ENCODE measurements at places on chromosomes 11 and 22.

GRCh38 chr11:48028914-48029680 lies 48.7 kb downstream of the PTPRJ start:
- DNase-seq = no peak

GRCh38 chr22:27857443-27857842 lies 55.9 kb upstream of the MN1 start:
- DNase-seq = no peak

DNA sequence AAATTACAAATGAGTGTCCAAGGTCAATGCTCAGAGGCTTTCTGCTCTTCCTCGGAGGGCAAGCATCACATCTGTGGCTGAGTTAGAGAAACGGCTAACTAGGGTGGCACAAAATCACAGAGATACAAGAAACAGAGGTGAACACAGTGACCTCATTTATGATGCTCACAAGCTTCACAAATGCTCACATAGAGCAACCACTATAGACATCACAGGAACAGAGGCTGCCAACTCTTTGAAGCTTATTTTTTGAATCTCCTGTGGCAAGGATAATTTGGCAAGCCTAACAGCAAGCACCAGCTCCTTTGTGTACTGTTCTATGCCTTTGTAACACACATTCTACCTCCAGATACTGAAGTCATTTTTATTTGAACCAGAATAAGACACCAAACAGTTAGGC lies 416.5 kb upstream of the DDI1 start:
- no peak for DNase-seq

DNA sequence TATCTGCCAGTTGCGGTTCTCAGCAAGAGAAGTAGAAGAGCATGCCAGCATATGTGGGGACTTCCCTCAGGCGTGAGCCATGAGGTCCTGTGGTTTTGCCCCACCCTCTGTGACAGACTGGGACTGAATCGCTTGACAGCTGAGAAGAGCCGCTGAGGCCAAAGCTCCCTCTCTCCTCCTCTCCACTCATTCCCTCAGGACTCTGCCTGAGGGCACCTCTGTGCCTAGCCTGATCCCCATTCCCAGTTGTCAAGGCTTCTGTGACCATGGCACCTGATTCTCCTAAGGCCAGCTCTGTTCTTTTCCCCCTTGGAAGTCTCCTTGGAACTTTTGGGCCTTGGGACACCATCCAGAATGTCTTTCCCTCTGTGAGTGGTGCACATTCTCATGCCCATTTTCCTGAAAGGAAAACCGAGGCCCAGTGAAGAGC lies 27.0 kb downstream of the ART5 start:
- no peak for DNase-seq

DNA sequence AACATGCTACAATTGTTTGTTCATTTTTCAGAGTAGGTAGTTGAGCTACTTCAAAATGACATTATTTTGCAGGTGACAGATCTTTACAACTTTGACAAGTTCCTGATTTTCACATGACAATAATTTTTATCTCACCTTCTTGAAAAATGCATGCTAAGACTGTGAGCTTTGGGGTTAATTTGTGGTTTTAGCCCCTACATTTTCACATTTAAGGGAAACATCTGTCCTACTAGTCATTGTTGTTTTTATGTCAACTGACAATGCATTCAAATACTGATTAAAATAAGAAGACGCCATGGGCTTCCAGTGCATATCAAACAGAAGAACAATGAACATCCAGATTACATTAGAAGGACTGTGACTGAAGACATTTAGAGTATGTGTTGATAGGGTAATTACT lies 1470.8 kb upstream of the TENM4 start:
- no peak for DNase-seq

GRCh38 chr11:75470476-75471080 lies 37.6 kb upstream of the KLHL35 start:
- DNase-seq = no peak

DNA sequence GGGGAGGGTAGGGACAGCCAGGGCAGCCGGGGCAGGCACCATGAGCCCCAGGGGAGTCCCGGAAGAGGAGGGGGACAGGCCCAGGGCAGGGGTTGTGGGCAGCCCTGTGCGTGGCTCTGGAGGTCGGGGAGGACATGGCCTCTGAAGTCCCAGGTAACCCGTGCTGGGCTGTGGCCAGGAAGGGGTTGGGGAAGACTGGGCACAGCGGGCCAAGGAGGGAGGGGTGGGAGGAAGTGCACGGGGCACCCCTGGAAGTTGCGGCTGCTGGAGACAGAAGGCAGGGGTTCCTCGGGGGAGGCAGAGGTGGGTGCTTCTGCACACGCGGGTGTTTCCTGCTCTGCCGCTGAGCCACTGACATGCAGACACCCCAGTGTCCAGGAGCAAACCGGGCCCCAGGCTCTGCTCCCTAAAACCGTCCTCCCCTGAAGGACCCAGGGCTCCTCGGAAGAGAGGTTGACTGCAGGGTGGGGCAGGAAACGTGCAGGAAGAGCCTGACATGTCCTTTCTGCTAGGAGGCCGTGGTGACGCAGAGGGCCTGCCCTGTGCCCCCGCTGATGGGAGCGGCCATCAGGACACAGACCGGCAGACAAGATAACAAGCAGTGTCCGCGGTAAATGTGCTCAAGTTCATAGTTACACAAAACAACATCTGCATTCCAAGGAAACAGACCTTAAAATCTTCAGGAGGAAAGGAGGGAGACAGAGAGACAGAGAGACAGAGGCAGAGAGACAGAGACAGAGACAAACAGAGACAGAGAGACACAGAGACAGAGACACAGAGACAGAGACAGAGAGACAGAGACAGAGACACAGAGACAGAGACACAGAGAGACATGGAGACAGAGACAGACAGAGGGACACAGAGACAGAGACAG lies 5.7 kb downstream of the TNNI2 start:
- no peak for DNase-seq

- no peak for DNase-seq
Observed at GRCh38 chr22:42794551-42795510, 62.2 kb downstream of the ARFGAP3 start.

GRCh38 chr22:31055635-31056159 lies 25.4 kb upstream of the SMTN start:
- DNase-seq = no peak

DNA sequence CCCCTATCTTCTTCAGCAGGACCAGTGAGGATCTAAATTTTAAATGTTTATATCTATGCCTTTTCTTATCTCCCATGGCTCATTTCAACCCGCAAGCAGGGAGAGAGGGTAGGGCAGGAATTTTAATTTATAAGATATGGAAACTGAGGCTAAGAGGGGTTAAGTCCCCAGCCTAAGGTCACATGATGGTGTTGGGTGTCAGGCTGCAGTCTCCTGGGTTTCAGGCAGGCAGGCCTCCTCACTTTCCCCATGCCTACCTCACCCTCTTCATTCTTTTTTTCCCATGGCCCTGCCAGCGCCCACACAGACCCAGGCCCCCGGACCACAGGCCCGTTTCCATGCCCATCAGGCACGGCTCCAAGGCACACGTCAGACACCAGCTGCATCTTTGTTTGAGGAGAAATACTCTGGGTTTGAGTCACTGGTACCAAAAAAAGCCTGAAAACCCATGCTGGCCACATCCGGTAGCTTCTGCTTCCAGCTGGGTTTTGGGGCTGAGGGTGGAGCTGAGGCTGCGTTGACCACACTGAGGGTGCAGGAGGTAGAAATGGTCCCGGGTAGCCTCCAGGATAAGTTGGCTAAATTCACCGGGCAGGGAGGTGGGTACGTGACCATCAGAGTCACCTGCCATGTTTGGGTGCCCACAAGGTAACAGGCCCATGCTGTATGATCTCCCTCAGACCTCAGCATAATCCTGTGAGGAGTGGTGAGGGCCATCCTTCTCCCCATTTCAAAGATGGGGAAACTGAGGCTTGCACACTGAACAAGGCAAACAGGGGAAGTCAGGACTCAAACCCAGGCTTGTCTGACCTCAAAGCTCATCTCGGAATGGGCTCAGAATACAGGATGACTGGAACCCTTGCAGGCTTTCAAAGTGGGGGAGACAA lies 7.5 kb downstream of the CRYBB1 start:
- no peak for DNase-seq

GRCh38 chr22:46933040-46933930 lies 170.8 kb downstream of the TBC1D22A start:
- no peak for DNase-seq

- DNase-seq = no peak
Observed at GRCh38 chr11:103228807-103229206, 119.6 kb downstream of the DYNC2H1 start.

- DNase-seq = no peak
Observed at GRCh38 chr11:16825101-16825500, 86.7 kb downstream of the C11orf58 start.

- DNase-seq = no peak
Observed at GRCh38 chr22:36872084-36872483, 11.3 kb downstream of the NCF4 start.

DNA sequence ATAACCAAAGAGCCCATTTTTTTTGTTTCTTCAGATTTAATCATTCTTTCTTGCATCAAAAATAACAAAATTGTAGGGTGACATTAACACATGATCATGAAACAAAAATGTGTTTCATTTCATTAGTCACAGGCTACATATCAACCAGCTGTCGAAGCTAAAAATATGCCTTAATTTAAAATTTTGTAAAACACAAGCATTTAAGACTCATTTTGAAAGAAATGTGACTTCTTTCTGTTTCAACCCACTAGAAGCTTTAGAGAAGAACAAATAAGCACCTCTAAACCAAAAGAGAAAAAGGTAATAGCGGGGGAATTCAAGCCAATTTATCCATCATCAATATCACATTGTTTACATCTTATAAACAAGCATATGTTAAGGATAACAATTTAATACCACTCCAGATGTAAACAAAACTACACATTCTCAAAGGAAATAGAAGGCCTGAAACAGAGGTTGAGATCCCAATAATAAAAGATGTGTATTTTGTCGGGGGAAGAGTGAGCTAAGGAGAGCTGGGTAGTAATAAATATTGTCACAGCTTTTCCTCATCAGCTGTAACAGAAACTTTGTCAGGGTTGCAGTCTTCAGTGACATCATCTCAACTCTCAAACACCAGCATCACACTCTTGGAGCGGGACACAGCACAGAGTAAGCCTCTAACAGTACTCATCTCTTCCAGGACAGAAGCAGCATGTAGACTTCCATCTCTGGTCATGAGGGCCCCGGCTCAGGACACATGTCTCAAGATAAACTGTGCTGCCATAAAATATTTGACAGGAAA lies 42.0 kb downstream of the ALG9 start:
- no peak for DNase-seq

DNA sequence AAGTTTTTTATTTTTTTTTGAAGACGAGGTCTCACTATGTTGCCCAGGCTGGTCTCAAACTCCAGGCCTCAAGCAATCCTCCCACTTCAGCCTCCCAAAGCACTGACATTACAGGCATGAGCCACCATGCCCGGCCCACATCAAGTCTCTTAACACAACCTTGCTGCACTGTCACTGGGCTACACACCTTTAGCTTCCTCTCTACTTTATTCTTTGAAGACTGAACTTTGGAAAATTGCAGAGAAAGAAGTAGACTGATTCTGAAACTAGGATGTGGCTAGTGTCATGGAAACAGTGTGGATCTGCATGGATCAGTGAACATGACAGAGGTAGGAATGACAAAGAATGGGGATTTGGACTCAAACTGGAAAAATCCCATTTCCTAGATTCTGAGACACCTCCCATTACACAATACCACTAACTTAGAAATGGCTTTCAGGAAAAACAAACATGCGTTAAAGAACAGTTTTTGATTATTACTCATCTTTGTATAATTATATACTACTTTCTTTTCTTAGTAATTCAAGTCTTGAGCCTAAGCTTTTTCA lies 99.6 kb upstream of the SPON1 start:
- DNase-seq = no peak

GRCh38 chr22:42363892-42364291 lies 68.3 kb downstream of the NFAM1 start:
- no peak for DNase-seq

DNA sequence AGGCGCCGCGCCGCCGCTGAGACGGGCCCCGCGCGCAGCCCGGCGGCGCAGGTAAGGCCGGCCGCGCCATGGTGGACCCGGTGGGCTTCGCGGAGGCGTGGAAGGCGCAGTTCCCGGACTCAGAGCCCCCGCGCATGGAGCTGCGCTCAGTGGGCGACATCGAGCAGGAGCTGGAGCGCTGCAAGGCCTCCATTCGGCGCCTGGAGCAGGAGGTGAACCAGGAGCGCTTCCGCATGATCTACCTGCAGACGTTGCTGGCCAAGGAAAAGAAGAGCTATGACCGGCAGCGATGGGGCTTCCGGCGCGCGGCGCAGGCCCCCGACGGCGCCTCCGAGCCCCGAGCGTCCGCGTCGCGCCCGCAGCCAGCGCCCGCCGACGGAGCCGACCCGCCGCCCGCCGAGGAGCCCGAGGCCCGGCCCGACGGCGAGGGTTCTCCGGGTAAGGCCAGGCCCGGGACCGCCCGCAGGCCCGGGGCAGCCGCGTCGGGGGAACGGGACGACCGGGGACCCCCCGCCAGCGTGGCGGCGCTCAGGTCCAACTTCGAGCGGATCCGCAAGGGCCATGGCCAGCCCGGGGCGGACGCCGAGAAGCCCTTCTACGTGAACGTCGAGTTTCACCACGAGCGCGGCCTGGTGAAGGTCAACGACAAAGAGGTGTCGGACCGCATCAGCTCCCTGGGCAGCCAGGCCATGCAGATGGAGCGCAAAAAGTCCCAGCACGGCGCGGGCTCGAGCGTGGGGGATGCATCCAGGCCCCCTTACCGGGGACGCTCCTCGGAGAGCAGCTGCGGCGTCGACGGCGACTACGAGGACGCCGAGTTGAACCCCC lies 798 bp downstream of the BCR start:
- no peak for DNase-seq

GRCh38 chr11:8584511-8584910 lies 9.5 kb downstream of the STK33 start:
- DNase-seq = no peak

DNA sequence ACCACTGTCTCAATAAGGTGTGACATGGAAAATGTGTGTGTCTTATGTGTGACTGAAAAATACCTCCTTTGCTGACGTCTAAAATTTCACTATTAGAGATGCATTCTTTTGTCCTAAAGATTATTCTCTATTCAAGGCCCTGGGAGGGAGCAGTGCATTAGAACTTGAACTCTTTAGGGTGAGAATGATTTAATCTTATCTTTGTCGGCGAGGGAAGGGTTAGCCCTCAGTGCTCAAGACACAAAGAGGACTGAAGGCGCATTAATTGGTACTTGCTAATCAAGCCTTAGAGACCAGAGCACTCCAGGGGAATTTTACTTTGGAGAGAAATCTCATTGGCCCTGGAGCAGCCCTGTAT lies 29.8 kb upstream of the PLET1 start:
- no peak for DNase-seq

DNA sequence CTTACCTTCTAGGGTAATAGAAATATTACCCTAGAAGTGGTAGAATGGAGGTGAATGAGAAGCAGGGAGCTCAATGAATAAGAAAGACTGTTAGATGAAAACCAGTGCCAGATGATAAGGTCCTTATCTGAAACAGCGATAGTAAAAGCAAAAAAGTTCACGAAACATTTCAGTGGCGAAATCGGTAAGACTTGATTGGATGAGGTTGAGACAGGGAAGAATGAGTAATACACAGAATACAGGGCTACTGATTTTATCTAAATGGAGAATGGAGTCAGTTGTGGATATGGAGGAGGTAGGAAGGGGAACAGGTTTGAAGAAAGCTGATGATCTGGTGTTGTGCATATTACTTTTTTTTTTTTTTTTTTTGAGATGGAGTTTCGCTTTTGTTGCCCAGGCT lies 96.5 kb downstream of the GALNT18 start:
- DNase-seq = no peak

GRCh38 chr22:36151006-36151595 lies 9.5 kb downstream of the APOL3 start:
- no peak for DNase-seq
